Heart left ventricle (tissue), 16 donors: ENCODE measurements at places on chromosomes 5 and 9. TPM values are rescaled to one million over a fixed set of nuclear protein-coding genes. Genes with fewer than 3 reads are reported as not detected.

The MEIKIN gene
- not detected for polyA plus RNA-seq

The CBY3 gene
- not detected for polyA plus RNA-seq

- no peaks in the 10 kb centered on the region for H3K4me1 ChIP-seq
- H3K27ac ChIP-seq = no peak overlapping the region
- DNase-seq = no peak
- no peak overlapping the region for H3K4me3 ChIP-seq
Observed at GRCh38 chr5:1917830-1918487, 35.2 kb upstream of the IRX4 start.

DNA sequence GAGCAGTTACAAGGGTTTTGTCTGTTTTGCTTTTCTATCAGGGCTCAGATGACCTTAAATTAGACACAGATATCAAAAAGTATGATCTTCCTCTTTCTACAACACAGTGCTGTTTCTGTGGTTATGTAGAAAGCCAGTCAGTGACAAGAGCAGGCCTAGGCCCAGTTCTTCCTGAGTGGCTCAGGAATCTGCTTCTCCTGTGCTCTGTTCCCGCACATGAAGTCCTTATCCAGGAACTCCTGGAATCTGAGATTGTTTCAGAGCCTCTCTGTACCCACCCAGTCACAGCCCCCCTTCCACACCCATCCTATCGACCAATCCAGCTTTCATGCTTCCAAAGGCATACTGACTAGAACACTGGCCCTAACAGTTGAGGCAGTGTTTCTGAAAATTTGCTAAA lies 40.4 kb upstream of the SMU1 start:
- no peak overlapping the region for H3K4me3 ChIP-seq
- no peaks in the 10 kb centered on the region for H3K27me3 ChIP-seq
- H3K36me3 ChIP-seq = peaks cover 82% of the 10 kb centered on the region
- peak overlapping the region; percentile 64 for H3K27ac ChIP-seq
- H3K4me1 ChIP-seq = peaks cover 11% of the 10 kb centered on the region
- no peak for DNase-seq

GRCh38 chr9:34321451-34321850 lies 7.6 kb downstream of the KIF24 start:
- H3K4me3 ChIP-seq = no peak overlapping the region
- H3K27ac ChIP-seq = no peak overlapping the region
- no peaks in the 10 kb centered on the region for H3K27me3 ChIP-seq
- H3K36me3 ChIP-seq = no peaks in the 10 kb centered on the region
- no peaks in the 10 kb centered on the region for H3K4me1 ChIP-seq

- H3K4me3 ChIP-seq = no peak overlapping the region
- H3K4me1 ChIP-seq = no peaks in the 10 kb centered on the region
- peak; percentile 30 for DNase-seq
- H3K27ac ChIP-seq = no peak overlapping the region
- no peaks in the 10 kb centered on the region for H3K36me3 ChIP-seq
Observed at GRCh38 chr9:72038408-72038807, 22.0 kb downstream of the C9orf57 start.

GRCh38 chr5:9512457-9512856 lies 33.4 kb downstream of the SEMA5A start:
- peaks cover 21% of the 10 kb centered on the region for H3K4me1 ChIP-seq
- no peaks in the 10 kb centered on the region for H3K36me3 ChIP-seq
- H3K27ac ChIP-seq = peak overlapping the region; percentile 7
- no peak overlapping the region for H3K4me3 ChIP-seq

The MAST4 gene
- polyA plus RNA-seq = 59.9 TPM

- no peak for DNase-seq
- H3K27ac ChIP-seq = no peak overlapping the region
- H3K4me3 ChIP-seq = no peak overlapping the region
- no peaks in the 10 kb centered on the region for H3K4me1 ChIP-seq
- no peaks in the 10 kb centered on the region for H3K36me3 ChIP-seq
- no peaks in the 10 kb centered on the region for H3K27me3 ChIP-seq
Observed at GRCh38 chr5:147643142-147643541, 133.3 kb upstream of the DPYSL3 start.

The MORN5 gene
- polyA plus RNA-seq = not detected

GRCh38 chr5:101976933-101977332 lies 319.2 kb downstream of the SLCO4C1 start:
- H3K27ac ChIP-seq = no peak overlapping the region
- H3K4me1 ChIP-seq = no peaks in the 10 kb centered on the region
- H3K36me3 ChIP-seq = no peaks in the 10 kb centered on the region
- no peak overlapping the region for H3K4me3 ChIP-seq

The CNTLN gene
- polyA plus RNA-seq = 1.3 TPM

GRCh38 chr9:137269231-137269772 lies 8.2 kb upstream of the TOR4A start:
- DNase-seq = peak; percentile 80
- H3K36me3 ChIP-seq = peaks cover 66% of the 10 kb centered on the region
- H3K4me3 ChIP-seq = peak overlapping the region; percentile 30
- peaks cover 34% of the 10 kb centered on the region for H3K4me1 ChIP-seq

GRCh38 chr9:108919517-108919916 lies 14.4 kb downstream of the ELP1 start:
- no peaks in the 10 kb centered on the region for H3K27me3 ChIP-seq
- H3K27ac ChIP-seq = no peak overlapping the region

DNA sequence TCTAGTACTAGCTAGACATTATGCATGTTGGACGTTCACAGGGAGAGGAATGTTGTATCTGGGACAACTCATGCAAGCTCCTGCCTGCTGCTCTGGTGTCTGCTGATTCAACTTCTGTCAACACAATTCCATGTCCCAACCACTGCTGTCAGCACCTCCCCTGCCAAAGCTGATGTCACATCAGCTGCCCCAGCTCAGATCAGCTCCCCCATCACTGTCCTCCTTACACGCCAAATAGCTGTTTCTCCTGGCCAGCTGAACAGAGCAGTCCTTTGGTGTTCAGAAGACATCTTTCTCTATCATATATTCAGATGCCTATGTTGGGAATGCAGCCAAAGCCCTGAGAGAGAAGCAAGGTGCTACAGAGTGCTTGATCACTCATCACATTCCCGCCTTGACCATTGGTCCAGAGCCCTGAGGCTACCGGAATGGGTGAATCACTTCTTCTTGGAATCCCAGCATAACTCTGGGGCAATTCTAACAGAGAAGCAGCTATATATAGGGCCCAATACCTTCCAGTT lies 223.3 kb downstream of the SEC61B start:
- peaks cover 8% of the 10 kb centered on the region for H3K4me1 ChIP-seq
- DNase-seq = peak; percentile 79
- peak overlapping the region; percentile 82 for H3K27ac ChIP-seq
- H3K4me3 ChIP-seq = no peak overlapping the region
- no peaks in the 10 kb centered on the region for H3K36me3 ChIP-seq

- no peaks in the 10 kb centered on the region for H3K27me3 ChIP-seq
- no peaks in the 10 kb centered on the region for H3K4me1 ChIP-seq
- DNase-seq = no peak
- no peak overlapping the region for H3K27ac ChIP-seq
Observed at GRCh38 chr5:107937204-107937603, 266.5 kb upstream of the EFNA5 start.

DNA sequence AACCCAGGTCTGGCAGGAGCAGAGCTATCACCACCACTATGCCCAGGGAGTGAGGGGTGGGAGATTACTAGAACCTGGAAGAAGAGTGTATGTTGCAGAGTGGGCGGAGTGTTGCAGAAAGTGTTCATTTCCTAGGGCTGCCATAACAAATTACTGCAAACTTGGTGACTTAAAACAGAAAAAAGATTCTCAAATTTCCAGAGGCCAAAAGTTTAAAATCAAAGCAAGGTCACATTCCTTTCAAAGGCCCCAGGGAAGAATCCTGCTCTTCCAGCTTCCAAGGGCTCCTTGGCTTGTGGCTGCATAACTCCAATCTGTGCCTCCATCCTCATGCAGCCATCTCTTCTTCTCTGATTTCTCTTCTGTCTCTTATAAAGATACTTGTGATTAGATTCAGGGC lies 30.6 kb upstream of the SPINK4 start:
- H3K4me1 ChIP-seq = no peaks in the 10 kb centered on the region
- H3K36me3 ChIP-seq = no peaks in the 10 kb centered on the region
- DNase-seq = no peak
- no peaks in the 10 kb centered on the region for H3K27me3 ChIP-seq
- no peak overlapping the region for H3K27ac ChIP-seq

DNA sequence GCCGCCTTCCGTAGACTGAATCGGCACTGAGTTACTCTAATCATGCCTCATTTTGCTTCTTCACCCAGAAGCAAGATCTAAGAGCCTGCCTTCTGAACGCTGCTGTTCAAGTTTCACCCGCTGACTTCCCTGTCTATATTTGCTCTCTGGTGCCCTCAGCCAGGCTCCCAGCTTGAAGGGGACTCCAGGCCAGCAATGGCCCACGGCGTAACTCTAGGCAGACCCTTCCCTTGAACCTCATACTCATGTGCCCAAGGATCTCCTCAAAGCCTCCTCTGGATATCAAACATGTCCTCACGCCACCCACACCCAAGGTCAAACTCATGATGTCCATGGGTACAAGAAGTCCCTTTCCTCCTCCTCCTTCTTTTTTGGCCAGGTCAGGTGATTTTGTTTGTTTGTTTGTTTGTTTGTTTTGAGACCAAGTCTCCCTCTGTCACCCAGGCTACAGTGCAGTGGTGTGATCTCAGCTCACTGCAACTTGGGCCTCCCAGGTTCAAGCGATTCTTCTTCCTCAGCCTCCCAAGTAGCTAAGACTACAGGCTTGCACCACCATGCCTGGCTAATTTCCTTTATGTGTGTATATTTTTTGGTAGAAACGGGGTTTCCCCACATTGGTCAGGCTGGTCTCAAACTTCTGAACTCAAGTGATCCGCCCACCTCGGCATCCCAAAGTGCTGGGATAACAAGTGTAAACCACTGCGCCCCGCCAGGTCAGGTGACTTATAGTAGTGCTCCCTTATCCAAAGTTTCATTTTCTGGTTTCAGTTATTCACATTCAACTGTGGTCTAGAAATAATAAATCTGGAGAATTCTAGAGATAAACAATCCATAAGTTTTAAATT lies 239.0 kb downstream of the SYK start:
- no peaks in the 10 kb centered on the region for H3K36me3 ChIP-seq
- no peak overlapping the region for H3K4me3 ChIP-seq
- DNase-seq = no peak
- peaks cover 6% of the 10 kb centered on the region for H3K27me3 ChIP-seq

GRCh38 chr9:121751686-121752445 lies 100.4 kb downstream of the DAB2IP start:
- peak overlapping the region; percentile 85 for H3K27ac ChIP-seq
- no peak overlapping the region for H3K4me3 ChIP-seq
- no peak for DNase-seq
- H3K4me1 ChIP-seq = peaks cover 85% of the 10 kb centered on the region

GRCh38 chr9:36902861-36903524 lies 131.1 kb downstream of the PAX5 start:
- no peak overlapping the region for H3K27ac ChIP-seq
- H3K4me3 ChIP-seq = no peak overlapping the region
- no peaks in the 10 kb centered on the region for H3K36me3 ChIP-seq
- DNase-seq = no peak

The HAVCR1 gene
- not detected for polyA plus RNA-seq

DNA sequence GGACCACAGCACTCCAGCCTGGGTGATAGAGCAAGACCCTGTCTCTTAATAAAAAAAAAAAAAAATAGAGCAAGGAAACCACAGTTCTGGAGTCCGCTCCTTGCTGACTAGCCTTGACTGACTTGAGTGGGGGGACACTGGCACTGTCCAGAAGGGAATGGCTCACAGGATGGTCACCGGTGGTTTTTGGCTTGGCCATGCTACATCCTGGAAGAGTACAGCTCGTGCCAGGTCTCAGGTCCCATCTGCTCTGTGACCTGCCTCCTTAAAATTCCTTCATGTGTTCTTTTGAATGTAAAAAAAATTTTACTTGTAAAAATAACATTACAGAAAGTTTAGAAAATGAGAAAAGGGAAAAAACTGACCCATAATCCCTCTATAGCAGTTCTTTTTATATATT lies 5.6 kb downstream of the NANS start:
- no peaks in the 10 kb centered on the region for H3K27me3 ChIP-seq
- H3K36me3 ChIP-seq = no peaks in the 10 kb centered on the region
- H3K4me1 ChIP-seq = peaks cover 28% of the 10 kb centered on the region
- DNase-seq = no peak
- no peak overlapping the region for H3K4me3 ChIP-seq

DNA sequence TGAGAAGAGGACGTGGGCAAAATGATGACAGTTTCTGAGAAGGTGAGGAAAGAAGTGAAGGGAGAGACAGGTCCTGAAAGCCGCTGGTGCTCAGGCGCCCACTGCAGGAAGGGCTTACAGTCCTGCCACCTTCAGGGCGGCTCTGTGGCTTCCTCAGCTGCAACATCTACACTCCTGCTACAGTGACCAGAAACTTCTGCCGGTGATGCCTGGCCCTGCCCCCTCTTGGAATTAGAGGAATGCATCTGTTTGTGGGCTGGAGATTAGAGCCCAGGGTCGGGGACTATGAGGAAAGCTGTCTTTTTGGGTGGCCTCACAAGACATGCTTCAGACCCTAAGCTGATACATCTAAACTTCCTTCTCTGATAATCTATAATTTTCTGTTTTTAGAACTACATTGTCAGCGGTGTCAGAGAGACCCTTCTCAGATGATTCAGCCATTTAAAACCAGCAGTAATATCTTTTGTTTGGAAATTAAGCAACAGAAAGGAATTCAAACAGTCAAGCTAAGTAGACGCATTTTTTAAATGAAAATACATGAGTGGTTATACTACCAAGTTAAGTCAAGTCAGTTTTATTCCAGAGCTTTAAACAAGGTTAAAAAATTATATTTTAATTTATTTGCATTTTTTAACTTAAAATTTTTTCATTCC lies 30.4 kb downstream of the PRDM6 start:
- H3K27ac ChIP-seq = no peak overlapping the region
- no peaks in the 10 kb centered on the region for H3K36me3 ChIP-seq
- no peaks in the 10 kb centered on the region for H3K4me1 ChIP-seq
- DNase-seq = no peak
- no peak overlapping the region for H3K4me3 ChIP-seq
- no peaks in the 10 kb centered on the region for H3K27me3 ChIP-seq

GRCh38 chr9:79300068-79300467 lies 271.7 kb upstream of the TLE4 start:
- H3K4me1 ChIP-seq = no peaks in the 10 kb centered on the region
- no peak overlapping the region for H3K27ac ChIP-seq
- no peak for DNase-seq
- no peak overlapping the region for H3K4me3 ChIP-seq

DNA sequence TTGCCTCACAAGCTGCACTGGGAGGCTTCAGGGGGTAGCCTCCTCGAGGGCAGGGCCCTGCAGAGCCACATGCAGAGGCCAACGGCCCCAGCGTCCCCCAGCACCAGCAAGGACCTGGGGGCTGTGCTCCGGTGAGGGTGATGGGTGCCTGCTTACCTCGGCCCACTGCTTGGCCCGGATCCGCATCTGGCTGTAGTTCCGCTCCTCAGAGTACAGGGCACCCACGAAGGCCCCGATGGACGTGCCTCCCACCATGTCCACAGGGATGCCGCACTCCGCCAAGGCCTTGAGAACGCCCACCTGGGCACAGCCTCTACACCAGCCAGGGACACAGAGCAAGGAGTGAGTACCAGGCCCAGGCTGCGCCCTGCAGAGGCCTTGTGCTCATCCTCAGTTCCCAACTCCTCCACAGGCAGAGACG lies 8.0 kb upstream of the NSMF start:
- DNase-seq = no peak
- no peaks in the 10 kb centered on the region for H3K27me3 ChIP-seq
- H3K4me1 ChIP-seq = no peaks in the 10 kb centered on the region
- H3K27ac ChIP-seq = no peak overlapping the region
